ENCODE measurements at places on chromosomes 2 and 18. TPM values are rescaled to one million over a fixed set of nuclear protein-coding genes. Genes with fewer than 3 reads are reported as not detected.

DNA sequence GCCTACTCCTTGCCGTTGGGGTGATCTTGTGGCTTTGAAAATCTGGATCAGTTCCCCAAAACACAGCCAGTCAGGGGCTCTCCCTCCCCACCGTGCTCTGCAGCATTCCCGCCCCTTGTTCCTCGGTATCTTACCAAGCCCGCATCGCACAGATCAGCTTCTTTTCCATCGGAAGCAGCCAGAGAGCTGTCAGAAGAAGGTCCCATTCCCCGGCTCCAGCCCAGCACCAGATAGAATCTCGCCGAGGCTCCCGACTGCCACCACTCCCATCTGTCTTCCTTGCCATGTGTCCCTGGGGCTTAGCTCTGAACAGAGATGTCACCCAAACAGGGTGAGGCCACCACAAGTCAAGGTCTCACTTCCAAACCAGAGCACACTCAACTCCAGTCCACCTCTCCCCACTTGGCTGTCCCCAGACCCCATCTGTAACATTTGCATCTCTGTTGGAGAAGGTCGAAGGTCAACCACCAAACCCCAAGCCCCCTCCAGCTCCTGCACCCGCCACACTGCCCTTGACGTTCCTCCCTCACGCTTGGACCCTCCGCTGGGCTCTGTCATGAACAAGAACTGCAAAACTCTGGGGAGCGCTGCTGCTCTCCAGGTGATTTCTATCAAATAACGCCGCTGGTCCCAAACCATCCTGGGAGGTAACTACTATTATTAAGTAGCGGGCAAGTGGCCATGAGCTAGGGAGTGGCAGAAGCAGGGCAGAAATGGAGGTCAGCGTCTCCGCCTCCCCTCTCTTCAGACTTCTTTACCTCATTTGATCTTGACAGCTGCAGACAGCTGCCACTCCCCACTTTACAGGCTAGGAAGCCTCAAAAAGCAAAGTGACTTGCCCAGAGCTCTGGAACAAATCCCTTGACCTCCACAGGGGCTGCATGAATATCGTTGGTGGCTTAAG is 70.0 kb upstream of the TAF1B start:
- DNase-seq = no peak

DNA sequence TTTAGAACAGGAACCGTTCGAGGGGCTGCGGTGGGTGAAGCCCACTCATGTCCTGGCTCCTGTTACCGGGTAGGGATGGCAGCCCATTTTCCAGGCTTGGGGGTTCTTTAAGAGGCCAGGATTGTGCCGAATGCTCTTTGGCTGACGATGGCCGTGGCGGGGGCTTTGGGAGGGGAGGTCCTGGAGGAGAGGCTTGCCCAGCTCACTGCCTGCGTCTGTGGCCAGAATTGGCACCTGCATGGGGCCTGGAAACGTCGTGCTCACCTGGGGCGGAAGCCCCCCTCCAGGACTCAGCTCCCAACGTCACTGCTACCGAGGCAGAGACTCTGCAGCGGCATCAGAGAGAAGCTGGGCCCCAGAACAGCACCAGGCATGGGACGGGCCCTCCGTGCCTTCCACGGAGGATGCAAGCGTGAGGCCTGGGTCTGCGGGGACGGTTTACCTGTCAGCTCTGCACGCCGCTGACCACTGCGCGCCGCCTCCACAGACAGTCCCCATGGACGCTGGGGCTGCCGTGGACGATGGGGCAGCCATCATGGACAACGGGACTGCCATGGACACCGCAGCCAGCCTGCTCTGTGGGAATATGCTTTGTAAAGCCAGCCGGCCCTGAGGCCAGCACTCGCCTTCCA is 82.9 kb downstream of the NFATC1 start:
- DNase-seq = no peak

The POMC gene
- 3.1 TPM for total RNA-seq

GRCh38 chr2:81304154-81304830 is 999.7 kb upstream of the LRRTM1 start:
- no peak for DNase-seq

DNA sequence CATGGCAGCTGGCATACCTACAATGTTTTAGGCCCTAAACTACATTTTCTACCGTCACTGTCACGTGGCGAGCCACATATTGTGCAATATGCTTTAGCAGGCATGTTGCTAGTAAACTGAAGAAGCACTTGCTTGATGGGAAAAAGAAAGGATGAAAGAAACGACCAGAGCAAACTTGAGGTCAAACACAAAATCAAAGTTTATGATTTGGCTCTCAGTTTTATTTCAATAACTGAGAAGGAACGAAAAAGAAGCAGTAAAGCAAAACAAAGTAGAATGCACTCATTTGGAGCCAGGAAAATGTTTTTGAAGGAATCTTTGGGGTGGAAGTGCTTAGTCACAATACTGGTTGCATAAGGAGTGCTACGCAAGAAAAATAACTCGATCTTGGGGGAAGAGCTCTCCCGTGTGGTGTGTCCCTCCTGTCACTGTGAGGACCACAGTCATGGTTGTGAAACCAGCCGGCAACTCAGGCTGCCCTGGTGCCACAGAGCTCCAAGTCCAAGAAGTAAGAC is 349.8 kb downstream of the RBM43 start:
- no peak for DNase-seq

GRCh38 chr2:224799691-224800090 is 83.5 kb upstream of the CCDC195 start:
- no peak for DNase-seq

DNA sequence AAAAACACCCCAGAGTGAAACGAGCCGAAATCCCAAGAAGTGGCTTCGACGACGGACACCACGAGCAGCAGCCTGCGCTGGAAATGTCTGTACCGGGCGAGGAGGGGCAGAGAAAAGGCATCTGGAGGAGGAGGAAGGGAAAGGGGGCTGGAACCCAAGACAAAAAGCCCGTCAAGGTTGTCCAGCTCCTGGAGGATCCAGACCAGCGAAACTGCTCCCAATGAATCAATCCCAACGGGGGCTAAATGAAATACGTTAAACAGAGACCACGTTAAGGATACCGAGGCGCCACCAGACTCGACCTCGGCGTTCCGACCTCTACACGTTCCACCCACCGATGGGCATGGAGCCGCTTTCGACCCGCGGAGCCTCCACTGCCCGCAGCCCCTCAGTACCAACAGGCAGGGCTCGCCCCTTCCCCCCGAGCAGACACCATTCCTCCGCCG is 400 bp downstream of the CCDC88A start:
- no peak for DNase-seq

- DNase-seq = no peak
These were observed 465.0 kb downstream of the CCDC85A start for GRCh38 chr2:56648802-56649201.

- no peak for DNase-seq
These were observed 42.4 kb downstream of the XDH start for GRCh38 chr2:31372097-31372496.

The KDM3A gene
- total RNA-seq = 23.4 TPM

- DNase-seq = no peak
These were observed 114.7 kb downstream of the C1D start for GRCh38 chr2:67948057-67948456.

GRCh38 chr18:2825613-2826175 is 21.1 kb upstream of the EMILIN2 start:
- DNase-seq = no peak

GRCh38 chr2:130795431-130795830 is 40.1 kb downstream of the AMER3 start:
- no peak for DNase-seq

The MOCOS gene
- total RNA-seq = 8.6 TPM

DNA sequence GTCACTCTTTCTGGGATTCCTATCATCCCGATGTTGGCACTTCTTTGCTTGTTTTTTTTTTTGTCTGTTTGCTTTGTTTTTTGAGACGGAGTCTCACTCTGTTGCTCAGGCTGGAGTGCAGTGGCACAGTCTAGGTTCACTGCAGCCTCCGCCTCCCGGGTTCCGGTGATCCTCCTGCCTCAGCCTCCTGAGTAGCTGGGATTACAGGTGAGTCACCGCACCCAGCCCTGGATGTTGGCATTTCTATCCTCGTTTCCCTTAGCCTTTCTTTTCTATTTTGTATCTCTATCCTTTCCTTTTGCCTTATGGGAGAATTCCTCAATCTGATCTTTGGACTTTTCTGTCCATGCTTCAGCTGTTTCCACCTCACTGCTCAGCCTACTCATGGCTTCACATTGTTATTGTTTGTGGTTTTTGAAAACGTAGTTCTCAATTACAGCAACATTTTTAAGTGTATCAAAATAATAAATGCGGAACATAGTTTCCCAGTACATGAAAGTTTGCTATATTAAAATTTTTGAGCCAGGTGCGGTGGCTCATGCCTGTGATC is 62.1 kb upstream of the ZNF516 start:
- DNase-seq = no peak

The CCDC102B gene
- 0.27 TPM for total RNA-seq

- no peak for DNase-seq
These were observed 42.5 kb upstream of the SCN1A start for GRCh38 chr2:166170356-166170755.

DNA sequence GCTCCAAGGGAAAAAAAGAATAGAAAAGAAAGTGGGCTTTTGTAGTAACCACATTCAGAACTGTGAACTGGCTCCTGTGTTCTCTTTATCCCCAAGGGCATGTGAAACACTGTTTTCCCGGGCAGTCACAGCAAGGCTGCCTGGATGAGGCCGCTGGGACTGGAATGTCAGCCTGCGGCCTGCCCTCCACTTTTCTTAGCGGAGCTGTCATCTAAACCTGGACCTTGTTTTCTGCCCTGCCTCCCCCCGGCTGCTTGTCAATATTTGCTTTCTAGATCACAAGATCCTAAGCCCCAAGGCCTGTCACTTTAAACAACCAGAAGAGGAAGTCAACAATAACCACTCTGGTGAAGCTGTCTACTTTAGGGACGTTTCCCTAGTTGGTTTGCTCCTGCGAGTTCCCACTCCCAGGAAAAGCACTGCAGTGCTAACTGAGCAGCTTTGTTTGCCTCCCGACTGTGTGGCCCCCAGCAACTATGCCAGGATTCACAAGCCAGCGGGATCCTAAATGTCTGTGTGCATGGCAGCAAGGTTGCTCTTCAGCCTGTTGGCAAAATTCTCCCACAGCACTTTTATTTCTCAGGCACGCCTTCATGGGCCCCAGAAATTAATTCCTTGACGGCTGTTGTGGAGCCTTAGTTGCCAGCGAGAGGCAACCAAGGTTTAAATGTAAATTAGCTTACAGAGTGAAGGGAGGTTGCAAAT is 30.6 kb downstream of the SOWAHC start:
- DNase-seq = no peak

The ERBB4 gene
- total RNA-seq = 0.04 TPM

All from esophagus squamous epithelium (tissue), 5 donors.